ENCODE measurements at places on chromosomes 11 and 22.

DNA sequence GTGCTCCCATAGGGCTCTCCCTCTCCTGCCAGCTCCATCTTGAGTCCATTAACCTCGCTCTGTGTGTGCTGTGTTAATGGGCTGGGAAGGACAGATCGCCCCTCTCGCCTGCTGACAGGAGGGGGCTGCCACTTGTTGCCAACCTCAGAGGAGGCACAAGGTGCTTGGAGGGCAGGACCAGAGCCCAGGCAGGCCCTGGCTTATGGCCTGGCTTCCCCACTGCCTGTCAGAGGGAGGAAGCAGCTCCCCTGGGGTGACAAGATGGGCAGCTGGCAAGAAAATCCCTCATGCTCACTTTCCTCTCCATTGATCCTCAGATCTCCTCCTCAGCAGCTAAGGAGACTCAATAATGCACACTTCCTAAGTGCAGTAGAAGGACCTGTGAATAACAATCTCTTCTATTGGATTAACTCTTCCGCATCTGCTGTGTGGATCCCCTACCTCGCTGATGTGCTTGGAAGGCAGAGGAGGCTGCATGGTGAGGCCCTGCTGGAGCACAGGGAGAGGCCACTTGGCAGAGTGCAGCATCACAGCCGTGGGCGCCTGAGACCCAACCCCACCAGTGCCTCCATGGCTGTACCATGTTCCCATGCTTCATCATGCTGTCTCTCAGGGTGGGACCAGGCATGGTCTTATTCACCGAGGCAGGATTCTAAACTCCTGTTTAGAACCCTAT, 70.3 kb downstream of the TRIM29 start:
- no peak for DNase-seq

DNA sequence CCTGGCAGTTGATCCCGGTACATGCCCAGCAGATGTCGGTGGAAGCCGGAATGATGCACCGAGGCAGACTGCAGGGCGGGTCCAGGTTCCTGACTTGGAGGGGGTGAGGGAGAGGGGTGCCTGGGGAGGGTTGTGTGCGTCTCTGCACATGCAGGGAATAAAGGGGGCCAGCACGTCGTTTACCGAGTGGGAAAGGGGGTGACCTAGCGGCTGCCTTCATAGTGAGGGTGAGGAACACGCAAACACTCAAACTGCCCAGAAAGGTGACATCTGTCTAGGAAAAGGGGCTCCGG, 801.7 kb downstream of the TBC1D22A start:
- no peak for DNase-seq

DNA sequence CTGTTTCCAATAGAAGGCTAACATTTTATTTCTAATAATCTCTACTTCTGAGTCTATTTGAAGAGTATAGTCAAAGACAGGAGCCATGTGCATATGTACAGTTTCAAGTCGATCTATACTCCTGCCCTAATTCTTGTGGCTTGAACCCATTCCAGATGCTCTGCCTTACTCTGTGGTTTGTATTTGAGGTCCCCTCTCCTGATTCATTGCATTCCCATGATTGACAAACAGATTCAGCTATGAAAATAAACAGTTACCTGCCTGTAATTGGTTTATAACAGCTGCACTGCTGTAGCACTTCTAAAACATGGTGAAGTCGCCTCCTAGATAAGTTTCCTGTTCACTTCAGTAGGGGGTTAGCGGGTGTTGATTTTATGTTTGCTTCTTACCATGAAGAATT, 138.7 kb downstream of the SOX6 start:
- no peak for DNase-seq

DNA sequence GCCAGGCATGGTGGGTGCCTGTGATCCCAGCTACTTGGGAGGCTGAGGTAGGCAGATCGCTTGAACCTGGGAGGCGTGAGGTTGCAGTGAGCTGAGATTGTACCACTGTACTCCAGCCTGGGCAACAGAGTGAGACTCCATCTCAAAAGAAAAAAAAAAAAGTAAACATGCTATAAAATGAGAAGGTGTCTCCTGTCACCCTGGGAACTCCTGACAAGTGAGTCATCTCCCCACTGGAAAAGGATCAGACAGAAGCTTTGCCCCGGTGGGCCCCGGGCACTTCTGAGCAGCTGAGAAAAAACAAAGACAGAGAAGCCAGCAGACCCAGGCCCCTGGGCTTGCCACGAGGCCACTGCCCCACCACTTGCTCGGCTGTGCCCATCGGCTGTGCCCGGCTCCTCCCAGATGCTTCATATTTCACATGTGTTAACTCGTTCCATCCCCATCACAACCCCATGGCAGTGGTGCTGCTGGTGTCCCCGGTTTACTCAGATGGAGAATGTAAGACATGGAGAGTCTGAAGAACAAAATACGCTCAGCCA, 22.3 kb downstream of the TTLL1 start:
- no peak for DNase-seq

- no peak for DNase-seq
These were observed 41.7 kb downstream of the RPS6KA4 start for GRCh38 chr11:64400667-64401066.

DNA sequence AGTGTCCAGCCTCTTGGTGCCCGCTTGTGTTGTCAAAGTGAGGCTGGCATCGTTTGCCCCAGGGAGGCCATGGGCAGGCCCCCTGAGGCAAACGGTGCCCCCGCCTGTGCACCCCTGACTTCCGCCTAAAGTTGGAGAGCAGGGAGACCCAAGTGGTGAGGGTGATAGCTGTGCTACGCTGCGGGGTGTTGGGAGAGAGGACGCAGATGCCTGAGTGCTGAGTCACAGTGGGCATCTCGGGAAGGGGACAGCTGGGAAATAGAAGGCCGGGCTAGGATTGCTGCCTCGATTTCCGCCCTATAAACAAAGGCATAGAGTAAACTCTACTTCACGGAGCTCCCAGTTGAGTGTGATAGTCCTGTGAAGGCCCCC, 5.8 kb downstream of the GRIK4 start:
- DNase-seq = no peak

DNA sequence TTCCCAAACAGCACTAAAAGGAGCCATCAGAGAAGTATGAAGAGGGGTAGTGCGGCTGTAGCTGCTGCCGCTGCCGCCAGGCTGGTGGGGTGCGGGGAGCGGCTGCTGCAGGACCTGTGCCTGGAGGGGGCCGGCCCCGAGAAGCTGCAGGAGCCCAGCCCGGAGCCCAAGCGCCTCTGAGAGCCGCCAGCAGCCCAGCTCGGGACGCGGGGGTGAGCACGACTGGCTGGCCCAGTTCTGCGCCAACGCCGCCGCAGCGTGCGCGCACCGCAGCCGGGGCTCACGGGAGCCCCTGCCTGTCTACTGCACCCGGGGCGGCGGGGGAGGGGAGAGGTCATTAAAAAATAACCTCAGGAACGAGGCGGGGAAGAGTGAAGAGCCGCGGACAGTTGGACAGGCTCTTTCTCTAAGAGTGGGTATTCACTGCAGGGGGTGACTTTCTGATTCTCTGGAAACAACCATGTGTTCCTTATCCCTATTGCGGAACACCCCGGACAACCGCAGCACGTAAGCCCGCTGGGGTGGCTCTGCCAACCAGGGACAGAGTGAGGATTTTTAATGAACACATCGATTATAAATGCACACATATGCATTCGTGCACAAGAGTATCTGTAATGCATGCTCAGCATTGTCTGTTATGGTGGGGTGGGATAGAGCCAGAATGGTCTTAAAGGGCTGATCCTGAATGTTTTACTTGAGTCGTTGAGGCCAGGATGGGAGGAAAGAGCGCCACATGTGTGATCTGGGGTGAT, 453 bp downstream of the GAS2 start:
- no peak for DNase-seq

- DNase-seq = no peak
These were observed 6.0 kb upstream of the SLC7A4 start for GRCh38 chr22:21038405-21038804.

DNA sequence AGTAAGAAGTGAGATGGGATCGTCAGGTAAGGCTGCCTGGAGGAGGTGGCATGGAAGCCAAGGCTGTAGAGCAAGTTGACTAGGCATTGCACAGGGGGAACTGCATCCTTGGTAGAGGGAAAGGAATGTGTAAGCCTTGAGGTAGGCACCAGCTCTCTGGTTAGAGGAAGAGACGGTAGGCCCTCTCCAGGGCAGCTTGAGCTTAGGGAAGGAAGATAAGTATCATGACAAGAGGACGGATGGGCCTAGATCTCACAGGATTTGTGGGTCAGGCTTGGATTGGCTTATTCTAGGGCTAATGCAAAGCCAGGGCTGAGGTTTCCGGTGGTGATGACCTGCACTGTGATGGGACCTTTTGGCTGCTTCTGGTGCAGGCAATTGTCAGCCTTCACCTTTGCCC, 1035.8 kb downstream of the TBC1D22A start:
- no peak for DNase-seq

DNA sequence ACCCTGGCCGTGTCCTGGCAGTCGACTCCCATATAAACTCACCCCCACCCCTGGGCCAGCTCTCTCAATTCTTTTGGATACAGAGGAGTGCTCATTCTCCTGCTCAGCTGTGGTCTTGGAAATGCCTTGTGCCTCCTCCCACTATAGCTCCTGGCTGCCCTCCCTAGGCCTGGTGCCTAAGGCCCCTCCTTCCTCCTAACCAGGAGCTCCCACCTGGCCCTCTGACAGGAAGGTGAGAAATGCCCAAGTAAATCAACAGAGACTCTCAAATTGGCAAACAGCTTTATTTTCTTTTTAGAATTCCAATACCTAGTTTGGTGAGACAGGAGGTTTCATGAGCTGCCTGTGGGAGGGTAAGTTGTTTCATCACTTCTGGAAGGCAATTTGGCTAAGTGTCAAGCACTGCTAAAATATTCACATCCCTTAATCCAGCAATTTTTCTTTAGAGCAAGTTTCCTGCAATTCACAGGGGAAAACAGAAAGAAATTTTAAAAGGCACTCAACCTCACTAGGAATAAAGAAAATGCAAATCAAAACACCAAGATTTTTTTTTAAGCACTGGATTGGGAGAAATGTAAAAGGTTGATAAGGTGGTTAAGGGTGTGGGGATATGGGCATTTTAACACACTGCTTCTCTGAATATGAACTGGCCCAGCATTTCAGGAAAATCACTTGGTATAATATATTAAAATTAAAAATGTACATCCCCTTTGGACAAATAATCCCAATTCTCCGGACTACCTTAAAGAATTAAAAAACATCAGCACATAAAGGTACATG, 209.7 kb upstream of the ARHGAP20 start:
- DNase-seq = no peak

- no peak for DNase-seq
These were observed 111.6 kb downstream of the MIAT start for GRCh38 chr22:26768952-26769351.

GRCh38 chr11:1460396-1460985, 26.1 kb downstream of the MOB2 start:
- no peak for DNase-seq

- no peak for DNase-seq
These were observed 63.0 kb downstream of the PARVB start for GRCh38 chr22:44087089-44087430.

DNA sequence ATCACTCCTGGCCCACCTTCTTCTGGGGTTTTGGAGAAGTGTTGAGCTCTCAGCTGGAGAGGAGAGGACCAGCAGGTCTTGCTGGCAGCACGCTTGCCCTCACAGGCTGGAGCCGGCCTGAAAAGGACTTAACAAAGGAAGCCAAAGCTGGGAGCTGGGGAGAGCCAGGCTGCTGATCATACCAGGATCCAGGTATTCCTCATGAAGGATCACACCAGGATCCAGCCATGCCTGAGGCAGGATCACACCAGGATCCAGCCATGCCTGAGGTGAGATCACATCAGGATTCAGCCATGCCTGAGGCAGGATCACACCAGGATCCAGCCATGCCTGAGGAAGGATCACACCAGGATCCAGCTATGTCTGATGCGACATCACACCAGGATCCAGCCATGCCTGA, 17.0 kb downstream of the MRGPRD start:
- DNase-seq = no peak

- no peak for DNase-seq
These were observed 23.9 kb downstream of the CAPN1 start for GRCh38 chr11:65205602-65205967.

DNA sequence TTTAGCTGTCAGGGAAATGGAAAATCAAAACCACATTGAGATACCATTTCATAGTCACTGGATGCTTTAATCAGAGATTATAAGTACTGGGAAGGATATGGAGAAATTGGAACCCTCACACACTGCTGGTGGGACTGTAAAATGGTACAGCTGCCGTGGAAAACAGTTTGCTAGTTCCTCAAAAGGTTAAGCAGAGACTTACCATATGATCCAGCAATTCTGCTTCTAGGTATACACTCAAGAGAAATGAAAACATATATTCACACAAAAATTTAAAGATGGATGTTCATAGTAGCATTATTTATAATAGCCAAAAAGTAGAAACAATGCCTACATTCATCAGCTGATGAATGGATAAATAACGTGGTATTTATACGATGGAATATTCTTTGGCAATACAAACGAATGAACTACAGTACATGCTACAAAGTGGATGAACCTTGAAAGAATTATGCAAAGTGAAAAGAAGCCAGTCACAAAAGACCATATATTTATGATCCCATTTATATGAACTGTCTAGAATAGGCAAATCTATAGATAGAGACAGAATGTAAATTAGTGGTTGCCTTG, 23.0 kb downstream of the RNF121 start:
- no peak for DNase-seq

GRCh38 chr22:31290494-31291471, 1.5 kb downstream of the PIK3IP1 start:
- DNase-seq = peak; percentile 87

- DNase-seq = no peak
These were observed 211.0 kb downstream of the NAV2 start for GRCh38 chr11:19923626-19924025.

GRCh38 chr11:61147791-61148620, 13.2 kb downstream of the VPS37C start:
- DNase-seq = no peak

- no peak for DNase-seq
These were observed 11.2 kb upstream of the SF1 start for GRCh38 chr11:64789331-64790204.

- no peak for DNase-seq
These were observed 304.0 kb upstream of the ANO3 start for GRCh38 chr11:26027887-26028286.

DNA sequence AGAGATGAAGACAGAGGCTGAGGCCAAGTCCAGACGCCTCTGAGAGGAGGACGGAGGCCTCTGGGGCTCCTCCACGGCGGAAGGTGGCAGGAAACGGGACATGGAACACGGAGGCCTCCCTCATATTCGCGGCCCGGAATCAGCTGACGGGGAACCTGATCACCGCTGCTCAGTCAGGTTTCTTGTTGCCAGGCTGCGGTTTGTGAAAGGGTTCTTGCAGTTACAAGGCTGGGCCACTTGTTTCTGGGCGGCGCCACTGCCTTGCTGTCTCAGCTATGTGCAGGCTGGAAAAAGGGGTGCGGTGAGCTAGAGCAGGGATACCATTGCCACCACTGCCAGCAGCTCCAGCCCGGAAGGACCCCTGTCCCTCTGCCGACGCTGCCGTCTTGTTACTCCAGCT, 10.0 kb upstream of the MMP1 start:
- DNase-seq = no peak

DNA sequence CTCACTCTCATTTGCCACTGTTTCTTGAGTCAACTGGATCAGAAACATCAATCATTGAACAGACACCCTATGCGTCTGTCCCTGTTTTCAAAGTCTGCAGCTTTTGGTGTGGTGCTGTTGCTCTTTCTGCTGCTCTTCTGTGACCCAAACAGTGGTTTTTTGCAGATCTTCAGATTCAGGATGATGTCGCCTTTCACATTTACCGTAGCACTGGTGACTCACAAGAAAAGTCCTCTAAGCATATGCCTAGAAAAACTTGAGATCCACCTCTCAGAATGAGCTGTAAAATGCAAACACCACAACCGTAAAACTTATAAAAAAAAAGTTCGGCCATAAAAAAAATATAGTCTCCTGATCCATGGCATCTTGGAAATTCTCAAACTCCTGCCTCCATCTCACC, 400.4 kb downstream of the NTM start:
- DNase-seq = no peak

GRCh38 chr22:20424932-20425565, 12.6 kb downstream of the SCARF2 start:
- DNase-seq = no peak
